ENCODE measurements at places on chromosomes 12 and 14.

DNA sequence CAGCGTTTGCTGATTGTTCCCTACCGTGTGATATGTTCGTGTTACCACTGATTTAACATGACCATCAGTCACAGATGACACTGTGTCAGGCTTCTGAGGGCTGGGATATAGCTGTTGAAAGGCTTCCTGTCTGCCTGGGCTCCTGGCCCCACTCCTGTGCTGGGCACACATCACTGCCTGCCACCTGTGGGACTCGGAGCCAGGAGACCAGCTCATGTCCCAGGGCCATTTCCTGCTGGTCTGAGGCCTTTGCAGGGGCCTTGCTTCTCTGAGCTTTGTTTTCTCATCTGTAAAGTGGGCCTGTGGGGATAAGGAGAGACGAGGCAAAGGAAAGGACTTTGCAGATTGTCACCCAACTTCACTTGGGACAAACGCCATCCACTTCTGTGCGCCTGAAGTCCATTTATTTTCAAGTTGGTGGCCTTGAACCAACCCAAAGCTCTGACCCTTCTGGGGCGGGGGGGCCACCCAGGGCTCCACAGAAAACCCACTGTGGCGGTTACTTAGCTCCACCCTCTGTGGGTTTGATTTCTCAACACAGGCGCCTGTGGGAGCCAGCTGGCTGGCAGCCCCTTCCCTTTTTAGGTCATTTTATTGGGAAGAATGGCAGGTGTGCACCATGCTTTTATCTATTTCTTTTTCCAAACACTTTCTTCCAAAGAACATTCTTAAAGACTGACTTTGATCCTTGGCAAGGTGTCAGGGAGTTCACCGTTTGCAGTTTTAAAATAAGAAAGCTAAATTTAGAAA lies 54.1 kb downstream of the BEGAIN start:
- DNase-seq: peak; percentile 1

DNA sequence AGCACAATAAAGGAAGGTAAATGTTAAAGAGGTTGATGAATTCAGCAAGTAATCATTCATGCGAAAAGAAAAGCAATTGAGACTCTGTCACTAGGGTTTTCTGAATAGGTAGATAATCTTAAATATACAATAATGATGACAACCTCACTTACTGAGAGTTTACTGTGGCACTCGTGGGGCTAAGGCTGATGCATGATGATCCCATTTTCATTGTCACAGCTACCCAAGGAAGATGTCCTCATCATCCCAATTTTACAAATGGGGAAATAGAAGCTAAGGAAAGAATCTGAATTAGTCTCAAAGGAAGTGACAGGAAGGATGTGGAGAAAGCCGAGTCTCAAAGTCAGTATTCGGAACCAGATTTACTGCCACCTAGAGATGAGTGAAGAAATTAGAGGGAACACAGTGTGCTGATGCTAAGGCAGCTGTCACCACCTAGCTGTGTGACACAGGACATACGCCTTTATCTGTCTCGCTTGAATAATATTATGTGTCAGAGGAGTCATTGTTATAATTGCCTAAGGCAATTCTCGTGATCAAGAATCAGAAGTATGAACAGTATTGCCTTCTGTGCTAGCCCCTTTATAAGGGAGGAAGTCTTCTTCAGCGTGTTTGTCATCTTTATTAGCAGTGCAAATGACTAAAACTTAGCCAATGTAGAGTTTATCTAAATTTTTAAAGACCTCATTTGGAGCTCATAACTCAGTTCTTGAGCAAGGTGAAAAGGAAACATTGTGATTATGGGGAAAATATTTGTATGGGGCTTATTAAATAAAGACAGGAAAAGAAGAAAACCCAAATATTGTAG lies 63.2 kb downstream of the ERGIC2 start:
- peak; percentile 5 for DNase-seq

DNA sequence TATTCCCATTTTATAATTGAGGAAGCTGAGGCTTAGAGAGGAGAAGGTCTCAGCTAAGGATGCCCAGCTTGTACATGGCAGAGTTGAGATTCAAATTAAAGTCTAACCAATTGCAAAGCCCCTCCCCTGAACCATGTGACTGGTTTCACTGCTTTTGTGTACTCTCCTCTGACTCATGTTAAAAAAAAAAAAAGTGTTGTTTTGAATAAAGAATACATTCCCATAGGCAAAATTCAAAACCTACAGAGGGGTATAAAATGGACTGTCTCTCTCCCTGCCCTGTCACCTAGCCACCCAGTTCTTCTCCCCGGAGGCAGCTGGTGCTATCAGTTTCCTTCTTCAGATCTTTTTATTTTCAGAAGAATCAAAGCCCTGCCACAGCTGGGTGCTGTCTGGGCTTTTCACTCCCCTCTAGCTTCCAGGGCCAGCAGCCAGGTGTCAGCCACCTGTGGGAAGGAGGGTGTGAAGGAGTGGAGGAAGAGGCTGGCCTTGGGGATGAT lies 5.4 kb downstream of the PSMD9 start:
- peak; percentile 13 for DNase-seq

DNA sequence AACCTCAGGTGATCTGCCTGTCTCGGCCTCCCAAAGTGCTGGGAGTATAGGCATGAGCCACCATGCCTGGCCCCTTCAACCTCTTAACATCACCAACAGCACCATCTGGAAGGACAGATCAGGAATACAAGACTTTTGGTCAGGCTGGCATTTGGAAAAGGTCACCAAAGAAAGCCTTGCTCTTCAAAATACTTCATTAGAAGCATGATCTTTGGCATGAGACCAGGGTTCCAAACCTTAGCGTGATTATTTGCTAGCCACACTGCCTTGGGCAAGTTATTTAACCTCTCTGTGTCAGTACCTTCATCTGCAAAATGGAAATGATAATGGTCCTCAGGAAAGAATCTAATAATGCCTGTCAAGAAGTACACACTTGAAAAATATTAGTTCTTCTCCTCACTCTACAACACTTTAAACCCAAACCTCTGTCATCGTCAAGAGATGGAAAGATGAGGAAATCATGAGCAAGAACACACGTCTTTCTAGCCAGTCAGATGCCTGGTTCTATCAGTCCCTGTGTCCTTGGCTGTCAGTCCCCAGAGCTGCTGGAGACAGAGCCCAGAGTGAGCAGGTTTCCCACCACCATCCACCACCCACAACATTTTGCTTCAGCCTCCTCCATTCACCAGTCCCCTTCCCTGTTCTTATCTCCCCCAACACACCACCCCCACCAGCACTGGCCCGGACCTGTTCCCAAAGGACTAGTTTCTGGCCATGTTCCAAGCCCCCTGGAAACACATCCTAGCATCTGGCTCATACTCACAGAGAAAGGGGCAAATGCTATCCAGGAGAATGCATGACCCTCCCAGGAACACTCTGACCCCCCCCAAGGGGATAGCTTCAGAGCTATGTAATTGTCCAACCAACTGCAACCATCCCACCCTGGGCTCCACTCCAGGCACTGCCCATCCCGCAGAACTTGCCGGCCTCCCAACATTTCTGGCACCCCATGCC lies 2.0 kb downstream of the ADCY6 start:
- no peak for DNase-seq

- DNase-seq: no peak
Observed at GRCh38 chr12:122350141-122350848, 72.2 kb downstream of the CLIP1 start.

DNA sequence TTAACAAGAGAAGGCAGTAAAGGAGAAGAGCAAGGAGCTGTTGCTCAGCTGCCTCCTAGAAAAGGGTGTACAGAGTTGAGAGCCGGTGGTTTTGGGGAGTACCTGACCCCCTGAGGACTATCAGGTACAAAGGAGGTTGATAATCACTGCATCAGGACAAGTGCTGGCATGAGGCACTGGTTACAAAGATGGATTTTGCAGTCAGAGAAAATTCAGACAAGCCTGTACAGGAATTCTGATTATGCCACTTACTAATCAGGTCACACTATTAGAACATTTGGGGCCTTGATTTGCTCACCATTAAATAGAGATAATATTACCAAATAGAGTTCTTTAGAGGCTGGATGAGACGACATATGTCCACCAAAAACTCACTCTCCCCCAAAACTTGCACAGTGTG lies 450.9 kb upstream of the TMPO start:
- no peak for DNase-seq

GRCh38 chr14:77682158-77682553 lies 25.7 kb downstream of the ALKBH1 start:
- no peak for DNase-seq

DNA sequence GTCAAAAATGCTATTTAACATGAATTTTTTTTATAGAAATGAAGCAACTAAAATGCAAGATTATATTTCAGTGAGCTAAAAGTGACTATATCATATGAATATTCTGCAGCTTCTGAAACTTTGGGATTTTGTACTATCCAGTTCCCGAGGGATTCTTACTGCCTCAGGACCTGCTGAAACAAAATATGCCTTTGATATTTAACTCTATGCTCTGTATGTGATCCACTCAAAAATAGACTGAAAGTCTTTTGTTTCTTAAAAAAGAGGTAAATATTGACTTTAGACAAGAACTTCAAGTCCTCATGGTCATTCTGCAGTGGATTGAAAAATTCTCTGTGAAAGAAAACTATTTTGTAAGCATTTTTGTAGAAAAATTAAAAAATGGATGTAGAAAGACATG lies 22.4 kb downstream of the CNTN1 start:
- DNase-seq: no peak

- DNase-seq: peak; percentile 86
Observed at GRCh38 chr14:23567186-23568020, at the start of gene AP1G2. AP1G2 (minus strand) TSS chr14:23567791; CDS start chr14:23567314, 477 bp downstream.

DNA sequence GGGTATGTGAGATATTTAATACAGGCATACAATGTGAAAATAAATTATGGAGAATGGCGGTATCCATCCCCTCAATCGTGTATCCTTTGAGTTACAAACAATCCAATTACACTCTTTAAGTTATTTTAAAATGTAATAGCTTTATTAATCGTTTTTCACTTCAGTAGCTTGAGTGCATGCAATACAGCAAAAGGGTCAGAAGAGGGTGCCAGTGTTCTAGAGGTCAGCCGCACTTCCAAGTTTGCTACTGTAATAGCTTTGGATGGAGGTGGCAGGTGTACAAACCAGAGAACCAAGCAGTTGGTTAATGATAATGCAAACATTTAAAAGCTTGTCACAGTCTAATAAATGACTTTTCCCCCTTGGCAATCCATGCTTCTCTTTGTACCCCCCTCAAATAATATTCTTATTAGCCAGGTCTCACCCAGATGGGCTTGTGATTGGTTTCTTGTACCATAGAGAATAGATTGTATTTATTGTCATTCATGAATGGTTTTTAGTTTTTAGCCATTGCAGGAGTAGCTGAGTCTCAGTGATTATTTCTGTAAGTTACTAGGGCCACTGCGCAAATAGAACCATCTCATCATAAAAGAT lies 127.0 kb downstream of the ERC1 start:
- peak; percentile 54 for DNase-seq

DNA sequence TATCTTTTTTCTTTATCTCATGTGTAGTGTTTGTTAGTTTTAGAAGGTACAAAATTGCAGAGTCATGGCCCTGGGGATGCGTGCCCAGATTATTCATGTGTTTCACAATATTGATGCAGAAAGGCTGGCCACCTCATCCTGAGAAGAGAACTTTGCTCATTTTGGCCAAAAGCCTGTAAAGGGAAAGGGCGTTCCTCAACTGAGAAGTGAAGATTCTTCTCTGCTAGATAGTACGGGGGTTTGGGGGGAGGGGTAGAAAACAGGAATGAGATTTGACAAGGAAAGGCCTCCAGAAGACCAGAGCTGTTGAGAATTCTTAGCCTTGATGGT lies 1.7 kb downstream of the MGST1 start:
- no peak for DNase-seq

DNA sequence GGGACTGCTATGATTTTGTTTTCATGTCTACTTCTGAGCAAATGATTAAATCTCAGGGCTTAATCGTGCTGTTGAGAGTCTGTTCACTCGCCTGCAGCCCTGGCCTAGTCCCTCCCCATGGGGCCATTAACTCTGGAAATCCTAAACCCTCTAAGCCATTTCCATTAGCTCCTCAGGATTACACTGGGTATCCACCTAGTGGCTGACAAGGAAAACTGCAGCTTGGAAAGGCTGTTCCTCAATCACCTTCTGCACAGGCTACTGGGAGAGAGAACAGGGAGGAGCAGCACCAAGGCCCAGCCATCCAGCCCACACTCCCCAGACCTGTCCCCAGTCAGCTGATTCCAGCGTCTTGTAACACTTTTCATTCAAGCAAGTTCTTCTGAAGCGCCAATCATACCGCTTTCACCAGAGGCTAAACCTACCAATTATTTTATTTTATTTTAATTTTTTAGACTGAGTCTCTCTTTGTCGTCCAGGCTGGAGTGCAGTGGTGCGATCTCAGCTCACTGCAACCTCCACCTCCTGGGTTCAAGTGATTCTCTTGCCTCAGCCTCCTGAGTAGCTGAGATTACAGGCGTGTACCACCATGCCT lies 48.7 kb downstream of the NEUROD4 start:
- no peak for DNase-seq

GRCh38 chr12:11865824-11866223 lies 204.9 kb upstream of the BCL2L14 start:
- DNase-seq: no peak

DNA sequence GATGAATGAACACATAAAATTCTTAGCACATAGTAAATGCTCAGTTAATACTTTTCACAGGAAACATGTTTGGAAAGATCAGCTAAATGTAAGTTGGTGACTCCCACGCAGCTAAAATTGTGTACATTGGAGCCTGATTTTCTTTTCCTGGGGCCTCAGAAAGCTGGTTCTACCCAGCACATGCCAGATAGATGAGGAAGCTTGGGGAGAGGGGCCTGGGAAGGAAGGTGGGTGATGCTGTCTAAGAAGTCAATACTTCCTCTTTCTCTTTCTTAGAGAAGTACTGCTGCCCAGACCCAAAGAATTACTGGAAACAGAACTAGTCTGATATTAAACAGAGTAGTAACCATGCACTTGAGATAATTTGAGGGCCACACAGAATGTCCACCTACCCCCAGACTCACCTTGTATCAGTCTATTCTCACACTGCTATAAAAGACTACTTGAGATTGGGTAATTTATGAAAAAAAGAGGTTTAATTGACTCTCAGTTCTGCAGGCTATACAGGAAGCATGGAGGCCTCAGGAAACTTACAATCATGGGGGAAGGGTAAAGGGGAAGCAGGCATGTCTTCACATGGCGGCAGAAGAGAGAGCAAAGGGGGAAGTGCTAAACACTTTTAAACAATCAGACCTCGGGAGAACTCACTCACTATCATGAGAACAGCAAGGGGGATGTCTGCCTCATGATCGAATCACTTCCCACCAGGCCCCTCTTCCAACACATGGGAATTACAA lies 123.3 kb upstream of the MED13L start:
- DNase-seq: no peak

- DNase-seq: no peak
Observed at GRCh38 chr14:26187996-26188620, 409.7 kb downstream of the NOVA1 start.

DNA sequence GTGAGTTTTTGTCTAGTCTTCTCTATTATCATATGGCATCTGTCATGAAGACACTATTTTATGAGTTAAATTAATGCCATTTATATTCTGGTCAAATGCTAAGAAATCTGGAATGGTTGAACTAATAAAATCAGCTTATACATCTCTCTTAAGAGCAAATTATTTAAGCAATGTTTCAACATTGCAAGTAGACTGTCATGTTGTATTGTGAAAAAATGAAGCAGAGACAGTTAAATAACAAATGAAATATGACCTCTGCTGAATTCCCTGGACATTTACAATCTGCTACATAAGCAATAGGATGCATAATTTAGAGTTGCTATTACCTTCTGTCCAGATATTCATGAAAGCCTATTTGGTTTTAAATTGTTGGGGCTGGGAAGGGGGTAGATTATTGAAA lies 30.6 kb downstream of the NAV3 start:
- DNase-seq: no peak

Measured in stimulated activated CD4-positive, alpha-beta T cell treated with anti-CD3 and anti-CD28 coated beads, Interleukin-4, amount 100 ng/mL, for 4 hours (primary cell).